ENCODE measurements at places on chromosomes 4 and X. TPM values are rescaled to one million over a fixed set of nuclear protein-coding genes. Genes with fewer than 3 reads are reported as not detected.

- no peak for DNase-seq
These were observed 38.9 kb downstream of the ACOX3 start for GRCh38 chr4:8401665-8402064.

GRCh38 chrX:20254712-20255299 lies 11.9 kb downstream of the RPS6KA3 start:
- no peak for DNase-seq

Gene ALB
- polyA plus RNA-seq, result 3.4 TPM

GRCh38 chr4:87073199-87074120 lies 138.6 kb downstream of the AFF1 start:
- DNase-seq, result no peak

DNA sequence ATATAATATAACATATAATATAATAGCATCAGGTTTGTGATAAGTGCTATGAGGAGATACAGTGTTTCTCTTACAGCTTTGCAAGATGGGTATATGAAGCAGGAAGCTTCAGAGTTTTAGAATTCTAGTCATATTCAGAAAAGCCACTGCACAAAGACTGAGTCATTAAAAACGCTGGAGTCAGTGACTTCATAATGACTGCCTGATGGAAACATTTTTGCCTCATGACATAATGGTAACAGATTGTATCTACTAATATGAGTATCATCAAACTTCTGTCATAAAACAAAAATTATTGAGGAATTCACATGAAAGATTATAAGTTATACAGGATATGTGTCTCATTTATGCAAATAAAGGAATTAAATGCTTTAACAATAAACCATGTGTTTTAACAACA lies 46.8 kb downstream of the EPHA5 start:
- no peak for DNase-seq

Gene VCX
- 0.28 TPM for polyA plus RNA-seq

Gene TMEM156
- 0.33 TPM for polyA plus RNA-seq

DNA sequence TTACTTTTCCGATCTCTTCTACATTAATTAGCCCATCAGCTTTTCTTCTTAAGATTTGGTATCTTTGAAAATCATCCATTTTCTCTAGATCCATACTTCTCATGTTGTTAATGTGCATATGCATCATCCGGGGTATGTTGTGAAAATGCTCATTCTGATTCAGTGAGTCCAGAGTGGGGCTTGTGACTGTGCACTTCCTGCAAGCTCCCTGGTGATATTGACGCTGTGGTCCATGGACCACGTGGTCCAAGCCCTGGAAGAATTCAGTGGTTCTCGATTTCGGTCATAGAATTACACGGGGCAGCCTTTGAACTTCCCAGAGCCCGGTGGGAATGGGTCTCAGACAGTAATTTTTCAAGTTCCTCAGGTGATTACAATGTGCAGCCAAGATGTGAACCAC lies 69.8 kb downstream of the ZFX start:
- no peak for DNase-seq

Gene EPGN
- polyA plus RNA-seq, result not detected

Gene DCAF12L1
- 0.36 TPM for polyA plus RNA-seq

DNA sequence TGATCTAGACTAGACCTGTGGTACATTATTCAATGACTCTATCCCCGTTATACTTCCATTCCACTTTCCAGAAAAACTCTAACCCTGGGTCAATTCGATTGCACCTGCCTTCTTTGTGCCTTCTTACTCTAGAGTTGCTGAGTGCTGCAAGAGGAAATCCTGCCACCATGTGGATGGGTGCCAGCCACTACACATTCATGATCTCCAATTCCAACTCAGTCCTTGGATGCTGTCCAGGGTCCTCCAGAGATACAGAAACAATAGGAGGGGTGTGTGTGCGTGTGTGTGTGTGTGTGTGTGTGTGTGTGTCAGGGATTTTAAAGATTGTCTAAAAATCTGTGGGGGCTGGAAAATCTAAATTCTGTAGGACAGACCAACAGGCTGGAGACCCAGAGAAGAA lies 42.9 kb upstream of the INTS6L start:
- DNase-seq, result peak; percentile 59

Gene SERTM2
- not detected for polyA plus RNA-seq

Gene JAKMIP1
- 0.16 TPM for polyA plus RNA-seq

DNA sequence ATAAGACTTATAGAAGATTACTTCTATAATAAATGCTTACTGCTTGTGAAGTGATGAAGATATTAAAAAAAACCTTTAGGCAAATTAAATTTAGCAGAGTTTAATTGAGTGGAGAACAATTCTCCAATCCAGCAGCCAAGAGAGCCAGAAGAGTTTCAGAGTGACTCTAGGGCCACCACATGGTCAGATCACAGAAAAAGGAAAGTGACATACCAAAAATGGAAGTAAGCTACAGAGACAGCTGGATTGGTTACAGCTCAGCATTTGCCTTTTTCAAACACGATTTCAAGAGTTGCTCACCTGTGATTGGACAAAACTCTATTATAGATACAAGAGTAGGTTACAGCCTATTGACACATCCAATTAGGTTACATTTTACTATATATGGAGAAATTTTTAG lies 79.0 kb upstream of the TRAM1L1 start:
- DNase-seq, result no peak

Gene SORCS2
- polyA plus RNA-seq, result 5.3 TPM

Gene PHEX
- 10.5 TPM for polyA plus RNA-seq

DNA sequence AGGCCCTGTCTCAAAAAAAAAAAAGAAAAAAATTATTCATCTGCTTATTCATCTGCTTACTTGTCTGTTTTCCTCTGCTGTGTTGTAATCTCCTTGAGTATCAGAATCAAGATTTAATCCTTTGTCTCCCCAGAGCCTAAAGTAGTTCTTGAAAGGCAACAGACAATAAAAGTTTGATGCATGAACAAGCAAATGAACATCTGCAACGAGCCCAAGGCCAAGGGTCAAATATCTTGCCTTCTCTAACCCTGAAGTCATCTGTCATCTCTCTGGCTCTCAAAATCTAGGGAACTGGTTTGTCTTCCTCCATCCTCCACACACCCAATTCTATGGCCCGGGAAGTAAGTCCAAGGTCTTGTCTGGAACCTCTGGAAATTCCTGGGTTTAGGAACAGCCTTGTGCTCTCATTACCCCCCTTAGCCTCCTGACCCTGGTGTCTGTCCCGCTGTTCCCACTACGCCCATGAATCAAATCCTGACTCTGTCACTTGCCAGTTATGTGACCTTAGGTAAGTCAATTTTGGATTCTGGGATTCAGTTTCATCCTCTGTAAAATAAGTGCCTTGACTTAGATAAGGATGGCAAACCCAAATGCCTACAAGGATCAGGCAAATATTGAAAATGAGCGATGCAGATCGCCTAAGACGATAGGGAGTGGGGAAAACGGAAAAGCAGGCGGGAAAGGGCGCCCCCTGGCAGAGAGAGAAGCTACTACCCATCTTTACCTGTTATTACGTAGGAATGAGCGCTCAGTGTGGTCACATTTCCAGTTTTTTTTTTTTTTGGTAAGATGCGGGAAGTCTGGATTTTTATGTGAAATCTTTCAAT lies 102.7 kb upstream of the DHX15 start:
- peak; percentile 3 for DNase-seq

DNA sequence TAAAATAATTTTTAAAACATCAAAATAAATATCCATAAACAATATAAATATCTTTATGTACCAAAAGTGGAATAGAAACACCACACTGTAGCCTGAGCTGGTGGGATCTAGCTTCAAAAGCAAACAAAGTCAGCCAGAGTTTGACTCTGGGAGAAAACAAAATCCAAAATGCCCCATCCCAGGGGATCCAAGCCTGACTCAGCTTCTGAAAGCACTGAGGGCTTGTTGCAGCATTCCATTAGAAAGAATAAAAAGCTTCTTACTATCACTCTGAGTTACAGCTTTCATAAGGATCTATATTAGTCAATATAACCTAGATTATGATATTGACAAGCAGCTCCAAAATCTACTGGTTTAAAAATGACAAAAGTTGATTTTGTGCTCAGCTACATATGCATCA lies 149.7 kb upstream of the ANKRD50 start:
- no peak for DNase-seq

- DNase-seq, result no peak
These were observed 31.5 kb downstream of the NALF2 start for GRCh38 chrX:69535661-69536060.

Gene HPRT1
- polyA plus RNA-seq, result 19.9 TPM

DNA sequence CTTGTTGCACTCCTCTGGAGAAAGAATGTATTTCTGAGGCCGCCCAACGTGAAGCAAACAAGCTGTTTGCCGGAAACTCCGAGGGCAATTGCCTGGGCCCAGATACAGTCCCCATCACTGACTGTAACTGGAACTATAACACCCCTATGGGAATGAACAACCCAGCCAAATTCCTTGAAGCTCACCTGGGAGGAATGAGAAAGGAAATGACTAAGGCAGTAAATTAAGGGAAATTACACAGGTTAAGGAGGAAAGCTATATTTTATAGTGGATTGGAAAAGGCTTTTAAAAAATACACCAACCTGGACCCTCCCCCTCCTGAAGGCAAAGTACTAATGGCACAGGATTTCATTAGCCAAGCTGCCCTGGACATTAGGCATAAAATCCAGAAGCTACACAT lies 11.7 kb upstream of the HERC5 start:
- DNase-seq, result no peak

Gene UBE2D3
- 257 TPM for polyA plus RNA-seq

Gene DRD5
- not detected for polyA plus RNA-seq

Gene TLR2
- polyA plus RNA-seq, result 30.8 TPM

GRCh38 chr4:181148470-181148869 lies 1094.7 kb upstream of the TENM3 start:
- DNase-seq, result no peak

Gene POU4F2
- polyA plus RNA-seq, result not detected

Gene SHISA3
- 49.3 TPM for polyA plus RNA-seq

Gene GC
- polyA plus RNA-seq, result not detected

GRCh38 chr4:7434766-7435150 lies at the start of gene PSAPL1:
Gene PSAPL1 (minus strand): TSS chr4:7434930. CDS start chr4:7434879, 51 bp downstream.
- no peak for DNase-seq

Gene ZNF275
- 15.2 TPM for polyA plus RNA-seq

DNA sequence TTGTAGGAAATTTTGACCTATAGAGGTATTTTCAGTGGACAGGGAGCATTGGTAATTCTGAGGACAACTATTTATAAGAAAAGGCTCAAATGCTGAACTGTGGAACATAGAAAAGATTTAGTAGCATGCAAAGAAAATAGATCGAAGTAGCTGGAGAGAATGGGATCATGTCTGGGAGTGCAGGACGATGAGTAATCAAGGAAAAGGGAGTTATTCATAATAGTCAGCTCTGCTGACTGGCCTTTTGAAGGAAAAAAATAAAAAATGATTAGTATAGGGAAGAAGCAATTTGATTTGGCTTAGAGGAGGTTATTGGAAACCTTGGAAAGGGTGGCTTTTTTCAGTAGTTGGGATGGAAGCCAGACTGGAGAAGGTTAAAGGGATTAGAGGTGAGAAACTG lies 22.9 kb upstream of the ANK2 start:
- DNase-seq, result no peak

Gene PAGE2B
- polyA plus RNA-seq, result not detected

GRCh38 chrX:39724544-39724943 lies 373.2 kb downstream of the BCOR start:
- no peak for DNase-seq

DNA sequence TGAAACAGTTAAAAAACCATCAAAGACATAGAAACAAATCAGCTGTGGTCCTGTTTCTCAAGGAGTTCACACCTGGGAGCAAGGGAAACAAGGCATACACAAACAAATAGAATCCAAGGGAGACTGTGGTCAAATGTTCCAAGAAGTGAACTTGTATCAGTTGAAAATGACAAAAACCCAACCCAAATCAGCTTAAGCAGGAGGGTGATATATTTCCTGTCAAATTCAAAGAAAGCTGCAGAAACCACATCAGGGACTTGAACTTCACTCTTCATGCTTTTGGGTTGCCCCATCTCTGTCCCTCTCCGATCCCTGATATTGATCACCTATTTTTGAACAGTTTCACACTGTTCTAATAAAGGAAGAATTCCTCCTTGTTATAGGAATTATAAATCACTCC lies 148.6 kb upstream of the FMR1 start:
- no peak for DNase-seq

GRCh38 chr4:16066586-16067128 lies 17.2 kb downstream of the PROM1 start:
- DNase-seq, result peak; percentile 67

GRCh38 chr4:6829086-6829485 lies 46.6 kb downstream of the KIAA0232 start:
- no peak for DNase-seq

Gene PDE6B
- polyA plus RNA-seq, result 18.1 TPM

Gene SLC9B1
- 4.1 TPM for polyA plus RNA-seq

Gene SPOCK3
- polyA plus RNA-seq, result 1.8 TPM

- no peak for DNase-seq
These were observed 269.4 kb downstream of the IL15 start for GRCh38 chr4:141905751-141906150.

Gene FAM47A
- not detected for polyA plus RNA-seq

Gene KDR
- polyA plus RNA-seq, result 95.9 TPM

DNA sequence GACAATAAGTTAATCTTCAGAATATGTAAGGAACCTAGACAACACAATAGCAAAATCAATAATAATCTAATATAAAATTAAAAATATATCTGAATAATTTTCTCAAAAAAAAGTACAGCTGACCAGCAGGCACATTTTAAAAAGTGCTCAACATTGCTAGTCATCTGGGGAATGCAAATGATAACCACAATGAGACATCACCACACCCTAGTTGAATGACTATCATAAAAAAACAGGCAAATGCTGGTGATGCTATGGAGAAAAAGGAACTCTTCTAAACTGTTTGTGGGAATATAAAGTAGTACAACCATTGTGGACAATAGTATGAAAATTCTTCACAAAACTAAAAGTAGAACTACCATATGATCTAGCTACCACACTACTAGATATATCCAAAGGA lies 956.9 kb upstream of the NDST4 start:
- no peak for DNase-seq

DNA sequence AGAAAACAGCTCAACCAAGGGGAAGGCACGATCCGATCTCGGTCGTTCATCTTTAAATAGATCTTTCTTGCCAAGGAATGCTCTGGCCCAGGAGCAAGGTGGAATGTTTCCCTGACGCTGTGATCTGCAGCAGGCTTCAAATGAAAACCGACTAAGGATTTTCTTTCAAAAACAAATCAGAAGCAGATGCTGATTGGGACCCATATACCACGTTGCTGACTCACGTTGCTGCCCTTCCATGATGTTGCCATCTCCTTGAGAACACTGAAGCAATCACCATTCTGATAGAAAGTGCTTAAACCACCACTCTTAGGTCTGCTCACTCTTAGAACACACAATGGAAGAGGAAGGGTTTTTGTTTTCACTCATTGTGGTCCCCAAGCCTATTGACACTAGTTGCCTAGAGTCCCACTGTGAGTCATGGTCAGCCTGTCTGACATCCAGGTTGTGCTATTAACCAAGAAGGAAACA lies 26.1 kb downstream of the LAMTOR3 start:
- DNase-seq, result no peak

DNA sequence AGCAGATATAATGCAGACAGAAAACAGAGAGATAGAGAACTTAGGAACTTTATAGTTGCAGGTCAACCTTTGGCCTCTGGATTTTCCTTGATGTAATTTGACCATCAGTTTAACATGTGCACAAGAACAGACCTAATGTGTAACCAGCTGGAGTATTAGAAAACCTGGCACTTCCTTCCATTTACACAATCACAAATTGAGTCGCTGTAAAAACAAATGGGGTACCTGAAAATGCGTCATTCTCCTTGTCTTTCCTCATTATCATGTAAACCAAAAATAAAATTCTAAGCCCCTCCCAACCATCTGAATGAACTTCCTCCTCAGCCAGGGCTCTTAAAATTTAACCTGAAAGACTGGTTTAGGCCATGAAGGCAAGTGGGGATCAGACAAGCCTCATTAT lies 358.4 kb upstream of the MAGEB16 start:
- no peak for DNase-seq

- DNase-seq, result no peak
These were observed 1130.9 kb upstream of the PRKX start for GRCh38 chrX:4844376-4844775.

Gene SLC7A11
- 0.63 TPM for polyA plus RNA-seq

Measured in right lung (tissue), 10 donors.